NAMALWA (cell line): ENCODE measurements at places on chromosomes 6 and 20.

- DNase-seq, result peak; percentile 64
These were observed 65.2 kb downstream of the RIPOR3 start for GRCh38 chr20:50625986-50626677.

GRCh38 chr20:38196592-38196991 is 31.5 kb upstream of the TGM2 start:
- peak; percentile 10 for DNase-seq

GRCh38 chr6:20169119-20169557 is 43.1 kb downstream of the MBOAT1 start:
- no peak for DNase-seq

- DNase-seq, result no peak
These were observed 24.5 kb downstream of the CST8 start for GRCh38 chr20:23515250-23515939.

- no peak for DNase-seq
These were observed 7.4 kb downstream of the CNBD2 start for GRCh38 chr20:35975576-35976373.
